ENCODE measurements at places on chromosomes 13 and 19. TPM values are rescaled to one million over a fixed set of nuclear protein-coding genes. Genes with fewer than 3 reads are reported as not detected.
A peak's percentile ranks its signal among the peaks of the same experiment; 100 is the strongest.

GRCh38 chr19:51508059-51508733, 6.6 kb upstream of the SIGLEC12 start:
- DNase-seq, result no peak
- H3K27me3 ChIP-seq, result no peaks in the 10 kb centered on the region
- no peak overlapping the region for H3K27ac ChIP-seq

- no peaks in the 10 kb centered on the region for H3K36me3 ChIP-seq
- no peak overlapping the region for H3K4me3 ChIP-seq
- no peak overlapping the region for H3K27ac ChIP-seq
These were observed 129.9 kb downstream of the FOXO1 start for GRCh38 chr13:40536443-40537113.

- no peaks in the 10 kb centered on the region for H3K27me3 ChIP-seq
- H3K4me1 ChIP-seq, result no peaks in the 10 kb centered on the region
- H3K4me3 ChIP-seq, result no peak overlapping the region
- no peaks in the 10 kb centered on the region for H3K36me3 ChIP-seq
- no peak overlapping the region for H3K27ac ChIP-seq
These were observed 20.0 kb upstream of the ZSCAN18 start for GRCh38 chr19:58117841-58118575.

- H3K36me3 ChIP-seq, result no peaks in the 10 kb centered on the region
- no peak overlapping the region for H3K4me3 ChIP-seq
- no peak overlapping the region for H3K27ac ChIP-seq
These were observed 27.1 kb upstream of the N4BP2L1 start for GRCh38 chr13:32454886-32455593.

DNA sequence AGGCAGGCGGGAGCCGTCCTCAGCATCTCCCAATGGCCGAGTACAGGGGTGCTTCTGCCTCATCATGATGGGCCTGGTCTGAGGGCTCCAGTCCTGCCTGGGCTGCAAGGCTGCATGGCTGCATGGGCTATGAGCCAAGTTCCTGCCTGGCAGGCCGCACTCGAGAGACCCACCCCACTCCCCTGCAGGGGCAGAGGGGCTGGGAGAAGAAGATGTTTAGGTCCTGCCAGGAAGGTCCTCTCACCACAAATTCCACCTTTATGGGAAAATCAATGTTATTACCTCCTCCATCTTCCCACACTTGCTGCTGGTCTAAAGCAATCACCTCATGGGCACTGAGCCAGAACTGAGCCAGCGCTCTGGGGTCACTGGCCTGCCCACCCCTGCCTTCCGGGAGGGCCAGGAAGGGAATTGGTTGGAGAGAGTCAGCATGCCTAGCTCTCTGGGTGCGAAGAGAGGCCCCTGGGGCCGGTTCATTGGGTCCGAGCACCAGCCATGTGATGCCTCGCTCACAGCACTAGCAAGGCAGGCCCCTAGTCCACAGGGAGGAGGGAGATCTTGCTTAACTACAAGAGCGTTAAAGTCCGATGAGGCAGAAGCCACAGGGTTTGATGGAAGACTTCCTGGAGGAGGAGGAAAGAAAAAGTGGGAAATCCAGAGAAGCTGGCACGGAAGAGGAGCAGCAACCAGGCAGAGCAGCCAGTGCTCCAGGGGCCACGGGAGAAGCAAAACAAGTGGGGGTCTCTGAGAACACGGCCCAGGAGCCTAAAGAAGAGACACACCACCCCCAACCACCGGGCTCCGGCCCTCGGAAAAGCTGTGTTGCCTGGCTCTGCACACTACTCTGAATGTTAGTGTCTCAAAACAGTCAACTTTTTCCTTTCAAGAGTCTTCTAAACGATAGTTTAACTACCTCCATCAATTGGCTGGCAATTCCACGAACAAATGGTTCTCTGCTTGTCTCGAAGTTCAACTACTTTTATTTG, 63.1 kb downstream of the CEBPG start:
- peak; percentile 20 for DNase-seq
- H3K4me1 ChIP-seq, result no peaks in the 10 kb centered on the region
- no peak overlapping the region for H3K4me3 ChIP-seq
- no peak overlapping the region for H3K27ac ChIP-seq
- H3K36me3 ChIP-seq, result no peaks in the 10 kb centered on the region

- no peaks in the 10 kb centered on the region for H3K27me3 ChIP-seq
- H3K4me1 ChIP-seq, result peaks cover 2% of the 10 kb centered on the region
- no peak overlapping the region for H3K4me3 ChIP-seq
- H3K36me3 ChIP-seq, result no peaks in the 10 kb centered on the region
- DNase-seq, result no peak
These were observed 194.4 kb downstream of the GGACT start for GRCh38 chr13:100394005-100394695.

DNA sequence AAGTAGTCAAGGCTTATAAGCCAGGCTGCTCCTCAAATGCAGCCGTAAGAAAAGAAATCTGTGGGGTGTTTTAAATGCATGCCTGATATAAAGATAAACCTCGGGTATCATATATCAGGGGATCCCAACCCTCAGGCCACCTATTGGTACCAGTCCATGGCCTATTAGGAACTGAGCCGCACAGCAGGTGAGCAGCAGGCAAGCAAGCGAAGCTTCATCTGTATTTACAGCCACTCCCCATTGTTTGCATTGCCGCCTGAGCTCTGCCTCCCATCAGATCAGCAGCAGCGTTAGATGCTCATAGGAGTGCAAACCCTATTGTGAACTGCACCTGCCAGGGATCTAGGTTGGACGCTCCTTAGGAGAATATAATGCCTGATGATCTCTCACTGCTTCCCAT, 233.5 kb upstream of the SERP2 start:
- no peak overlapping the region for H3K4me3 ChIP-seq
- H3K36me3 ChIP-seq, result no peaks in the 10 kb centered on the region
- no peak overlapping the region for H3K27ac ChIP-seq
- DNase-seq, result no peak

DNA sequence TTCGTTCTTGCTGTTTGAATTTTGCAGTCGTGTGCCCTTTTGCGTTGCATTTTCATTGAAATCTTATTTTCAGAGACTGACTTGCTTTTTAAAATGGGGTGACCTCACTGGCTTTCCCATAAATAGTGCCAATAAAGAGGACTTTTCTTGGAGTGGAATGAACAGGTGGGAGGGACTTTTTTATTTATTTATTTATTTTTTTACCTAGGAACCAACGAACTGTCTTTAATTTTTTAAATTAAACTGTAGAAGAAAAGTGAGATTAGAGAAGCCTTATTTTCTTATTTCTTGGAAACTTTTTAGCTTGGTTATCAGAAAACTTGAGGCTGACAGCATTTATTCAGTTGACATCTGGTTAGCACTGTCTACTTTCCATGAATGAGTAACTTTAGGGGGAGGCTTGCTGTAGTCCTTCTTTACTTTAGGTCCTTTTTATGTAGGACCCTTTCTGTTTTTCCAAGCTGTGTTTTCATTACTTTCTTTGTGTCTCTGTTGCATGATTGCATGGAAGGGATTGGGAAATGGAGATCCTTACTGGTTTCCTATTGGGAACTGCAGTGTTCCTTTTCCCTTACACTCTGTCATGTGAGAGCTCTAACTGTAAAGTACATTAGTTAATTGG, 1.7 kb downstream of the SLAIN1 start:
- H3K27me3 ChIP-seq, result no peaks in the 10 kb centered on the region
- H3K4me3 ChIP-seq, result peak overlapping the region; percentile 52
- H3K27ac ChIP-seq, result no peak overlapping the region

DNA sequence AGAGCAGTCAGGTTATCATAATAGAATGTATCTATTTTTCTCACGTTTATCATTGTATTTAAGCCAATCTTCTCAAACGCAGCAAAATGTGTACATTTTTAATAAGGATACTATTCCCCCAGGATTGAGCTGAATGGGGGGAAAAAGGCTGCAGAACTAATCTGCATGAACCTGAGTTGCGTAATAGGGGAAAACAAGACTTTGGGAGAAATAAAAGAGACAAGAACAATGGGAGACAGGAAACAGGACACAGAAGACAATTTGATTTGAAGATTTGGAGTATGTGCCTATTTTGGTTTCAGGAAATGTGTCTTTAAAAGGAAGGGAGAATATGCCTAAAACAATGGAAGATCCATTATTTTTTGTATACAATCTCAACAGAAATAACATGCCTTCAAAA, 844.5 kb downstream of the DIAPH3 start:
- DNase-seq, result no peak
- H3K36me3 ChIP-seq, result no peaks in the 10 kb centered on the region
- no peaks in the 10 kb centered on the region for H3K27me3 ChIP-seq
- no peak overlapping the region for H3K27ac ChIP-seq
- H3K4me3 ChIP-seq, result no peak overlapping the region

- H3K36me3 ChIP-seq, result no peaks in the 10 kb centered on the region
- no peaks in the 10 kb centered on the region for H3K27me3 ChIP-seq
- DNase-seq, result peak; percentile 40
- H3K27ac ChIP-seq, result peak overlapping the region; percentile 40
These were observed 1.4 kb upstream of the KHSRP start for GRCh38 chr19:6425732-6426620.

- no peak overlapping the region for H3K27ac ChIP-seq
- no peaks in the 10 kb centered on the region for H3K4me1 ChIP-seq
- no peak for DNase-seq
- H3K4me3 ChIP-seq, result no peak overlapping the region
- no peaks in the 10 kb centered on the region for H3K36me3 ChIP-seq
- no peaks in the 10 kb centered on the region for H3K27me3 ChIP-seq
These were observed 61.8 kb upstream of the KCTD15 start for GRCh38 chr19:33734913-33735312.

DNA sequence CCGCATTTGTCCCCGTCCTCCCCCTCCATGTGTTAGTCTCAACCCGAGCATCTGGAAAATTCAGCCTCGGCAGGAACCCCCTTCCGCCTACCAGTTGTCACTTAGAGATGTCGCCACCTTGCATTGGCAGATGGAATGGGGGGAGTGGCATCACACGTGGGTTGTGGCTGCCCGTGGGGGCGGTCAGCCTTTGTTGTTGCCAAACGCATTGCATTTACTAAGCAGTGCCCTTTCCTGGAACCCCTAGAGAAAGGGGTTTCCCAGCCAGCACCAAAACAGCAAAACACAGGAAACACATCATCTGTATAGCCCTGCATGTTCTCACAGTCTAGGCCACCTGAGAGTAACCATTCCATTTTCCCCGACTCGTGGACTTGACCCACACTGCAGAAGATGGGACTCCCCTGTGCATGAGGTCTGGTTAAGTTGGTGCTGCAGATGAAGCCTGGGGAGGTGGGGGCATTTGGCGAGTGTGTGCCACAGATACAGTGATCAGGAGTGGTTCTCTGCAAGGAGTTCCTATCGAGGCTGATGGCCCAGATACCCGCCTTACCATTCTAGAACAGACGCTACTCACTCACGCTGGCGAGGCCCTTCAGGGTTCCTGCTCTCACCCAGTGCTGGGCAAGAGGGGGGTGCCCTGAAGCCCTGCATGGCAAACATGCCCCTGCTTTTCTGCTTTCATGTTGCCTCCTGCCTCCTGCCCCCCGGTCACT, 38.3 kb downstream of the TMED1 start:
- H3K4me1 ChIP-seq, result no peaks in the 10 kb centered on the region
- H3K36me3 ChIP-seq, result no peaks in the 10 kb centered on the region
- no peak for DNase-seq

DNA sequence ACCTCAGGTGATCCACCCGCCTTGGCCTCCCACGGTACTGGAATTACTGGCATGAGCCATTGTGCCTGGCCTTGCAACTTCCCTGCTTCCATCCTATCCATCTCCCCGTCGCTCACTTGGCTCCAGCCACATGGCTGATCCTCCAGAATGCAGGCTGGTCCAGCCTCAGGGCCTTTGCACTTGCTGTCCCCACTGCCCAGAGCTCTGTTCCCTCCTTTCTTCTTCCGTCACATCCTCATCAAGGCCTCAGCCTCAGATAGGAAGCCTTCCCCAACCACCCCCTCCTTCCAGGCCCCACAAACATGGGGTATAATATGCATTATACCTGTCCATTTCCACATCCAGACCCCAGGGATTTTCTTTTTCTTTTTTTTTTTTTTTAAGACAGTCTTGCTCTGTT, 16.2 kb downstream of the MAST3 start:
- no peak overlapping the region for H3K27ac ChIP-seq
- no peak overlapping the region for H3K4me3 ChIP-seq
- no peaks in the 10 kb centered on the region for H3K27me3 ChIP-seq
- peaks cover 14% of the 10 kb centered on the region for H3K4me1 ChIP-seq
- DNase-seq, result no peak

UBE2L5 gene
- not detected for polyA plus RNA-seq

POP4 gene
- 42.1 TPM for polyA plus RNA-seq

TEX101 gene
- polyA plus RNA-seq, result not detected

GRCh38 chr19:47416643-47416985, 2.7 kb downstream of the MEIS3 start:
- no peak overlapping the region for H3K4me3 ChIP-seq
- peaks cover 3% of the 10 kb centered on the region for H3K4me1 ChIP-seq
- H3K27ac ChIP-seq, result no peak overlapping the region

GRCh38 chr19:4399812-4400134, 574 bp downstream of the SH3GL1 start:
- H3K36me3 ChIP-seq, result no peaks in the 10 kb centered on the region
- peak overlapping the region; percentile 73 for H3K27ac ChIP-seq
- peaks cover 14% of the 10 kb centered on the region for H3K4me1 ChIP-seq
- DNase-seq, result no peak

OSCAR gene
- polyA plus RNA-seq, result 1.1 TPM

DNA sequence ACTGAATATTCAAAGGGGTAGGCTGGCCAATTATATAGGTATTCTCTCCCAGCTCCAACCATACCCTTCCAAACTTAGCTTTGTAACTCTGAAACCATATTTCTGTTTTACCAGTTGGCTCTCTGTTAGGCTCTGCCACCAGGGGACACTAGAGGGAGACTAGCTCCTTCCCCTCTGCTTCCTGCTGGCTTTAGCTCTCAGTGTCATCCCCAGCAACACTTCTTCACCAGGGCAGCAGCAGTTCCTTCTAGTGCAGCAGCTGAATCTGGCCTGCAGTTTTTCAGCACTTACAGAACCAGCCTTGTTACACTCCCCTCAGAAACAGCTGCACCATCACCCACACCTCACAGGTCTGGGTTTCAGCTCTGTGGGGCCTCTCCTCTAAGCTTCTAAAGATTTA, 51.0 kb upstream of the DOCK9 start:
- no peaks in the 10 kb centered on the region for H3K4me1 ChIP-seq
- no peaks in the 10 kb centered on the region for H3K27me3 ChIP-seq
- no peaks in the 10 kb centered on the region for H3K36me3 ChIP-seq
- no peak overlapping the region for H3K4me3 ChIP-seq
- no peak overlapping the region for H3K27ac ChIP-seq
- DNase-seq, result no peak

DNA sequence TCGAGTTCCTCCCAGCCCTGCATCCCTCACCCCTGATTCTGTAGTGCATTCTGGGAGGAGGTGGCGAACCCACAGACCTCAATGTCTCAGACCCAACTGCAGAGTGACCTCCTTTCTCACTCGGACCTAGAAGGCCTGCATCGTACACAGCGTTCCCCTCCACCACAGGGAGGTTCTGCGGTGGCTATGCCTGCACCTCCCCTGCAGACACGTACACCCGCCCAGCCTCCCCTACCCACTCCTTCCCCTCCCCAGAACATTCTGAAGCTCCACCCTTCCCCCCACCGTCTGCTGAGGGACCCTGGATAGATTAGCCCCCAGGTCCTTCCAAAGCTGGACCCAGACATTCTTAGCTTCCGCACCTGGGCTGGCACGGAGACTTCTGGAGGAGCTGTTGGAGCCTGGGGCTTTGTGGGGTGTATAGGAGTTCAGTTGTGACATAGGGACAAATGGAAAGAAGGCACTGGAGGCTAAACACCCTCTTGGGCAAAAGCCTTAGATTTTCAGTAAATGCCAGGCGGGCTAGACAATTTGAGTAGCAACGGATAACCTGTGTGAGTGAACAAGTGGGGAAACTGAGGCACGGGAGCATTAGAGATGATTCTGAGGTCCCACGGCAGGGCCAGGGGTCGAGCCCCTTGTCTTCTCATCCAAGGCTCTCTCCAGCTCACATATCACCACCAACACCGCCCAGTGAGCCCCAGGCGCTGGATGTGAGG, 420 bp upstream of the FSD1 start:
- H3K27ac ChIP-seq, result no peak overlapping the region
- no peaks in the 10 kb centered on the region for H3K4me1 ChIP-seq
- no peaks in the 10 kb centered on the region for H3K36me3 ChIP-seq
- no peak overlapping the region for H3K4me3 ChIP-seq

All from ovary (tissue), 10 donors.